Effector memory CD8-positive, alpha-beta T cell (primary cell): ENCODE measurements at places on chromosomes 3 and 15.

GRCh38 chr15:59410391-59410896, 27.5 kb upstream of the FAM81A start:
- no peak for DNase-seq

DNA sequence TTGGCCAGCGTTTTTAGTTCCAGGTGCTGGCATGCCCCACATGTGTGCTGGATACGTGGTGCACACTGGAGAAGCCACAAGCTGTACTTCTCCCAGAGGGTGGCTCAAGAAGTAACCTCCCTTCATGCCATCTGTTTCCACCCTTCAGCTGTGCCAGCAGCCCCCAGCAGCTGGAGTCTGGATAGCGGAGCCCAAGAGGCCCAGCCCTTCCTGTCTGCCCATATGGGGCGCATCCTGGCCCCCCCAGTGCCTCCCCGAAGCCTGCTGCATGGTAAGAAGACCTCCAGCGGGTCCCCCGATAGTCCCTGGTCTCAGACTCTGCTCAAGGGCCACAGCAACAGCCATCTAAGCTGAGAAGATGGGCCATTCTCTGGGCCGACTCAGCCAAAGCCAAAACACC, 5.8 kb upstream of the MANF start:
- no peak for DNase-seq

GRCh38 chr15:43514241-43515057, 3.0 kb upstream of the MAP1A start:
- no peak for DNase-seq

DNA sequence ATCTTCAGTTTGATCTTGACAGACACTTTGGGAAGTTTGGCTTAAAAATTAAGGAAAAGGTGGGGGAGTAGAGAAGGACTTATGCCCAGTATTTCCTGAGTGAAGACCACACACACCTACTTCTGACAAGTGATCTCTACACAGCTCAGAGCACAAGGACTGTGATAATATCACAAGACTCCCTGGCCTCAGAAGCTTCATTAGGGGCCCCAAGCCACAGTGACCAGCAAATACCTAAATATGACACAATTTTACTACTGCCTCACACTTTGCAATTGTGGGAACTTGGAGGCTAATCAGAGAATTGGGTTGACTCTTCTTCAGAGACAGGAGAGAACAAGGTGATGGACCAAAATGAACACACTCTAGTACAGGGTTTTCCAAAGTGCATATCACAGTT, 2.6 kb downstream of the ILDR1 start:
- DNase-seq: no peak

DNA sequence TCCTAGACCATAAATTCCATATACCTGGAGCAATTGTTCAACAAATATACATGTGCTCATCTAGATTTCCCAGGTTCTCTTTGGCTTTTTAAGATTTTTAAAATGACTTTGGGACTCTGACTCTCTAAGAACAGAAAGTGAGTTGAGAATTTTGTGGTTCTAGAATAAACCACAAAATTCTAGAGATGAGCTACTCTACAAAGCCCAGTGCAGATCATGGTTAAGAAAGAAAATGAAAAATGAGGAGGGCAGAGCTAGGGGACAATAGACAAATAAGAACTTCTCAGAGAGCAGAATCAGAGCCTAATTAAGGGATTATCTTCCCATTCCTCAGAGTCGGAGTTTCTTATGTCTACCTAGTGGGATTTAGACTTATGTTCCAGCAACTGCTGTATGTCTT, 694.7 kb downstream of the ZNF385D start:
- no peak for DNase-seq

DNA sequence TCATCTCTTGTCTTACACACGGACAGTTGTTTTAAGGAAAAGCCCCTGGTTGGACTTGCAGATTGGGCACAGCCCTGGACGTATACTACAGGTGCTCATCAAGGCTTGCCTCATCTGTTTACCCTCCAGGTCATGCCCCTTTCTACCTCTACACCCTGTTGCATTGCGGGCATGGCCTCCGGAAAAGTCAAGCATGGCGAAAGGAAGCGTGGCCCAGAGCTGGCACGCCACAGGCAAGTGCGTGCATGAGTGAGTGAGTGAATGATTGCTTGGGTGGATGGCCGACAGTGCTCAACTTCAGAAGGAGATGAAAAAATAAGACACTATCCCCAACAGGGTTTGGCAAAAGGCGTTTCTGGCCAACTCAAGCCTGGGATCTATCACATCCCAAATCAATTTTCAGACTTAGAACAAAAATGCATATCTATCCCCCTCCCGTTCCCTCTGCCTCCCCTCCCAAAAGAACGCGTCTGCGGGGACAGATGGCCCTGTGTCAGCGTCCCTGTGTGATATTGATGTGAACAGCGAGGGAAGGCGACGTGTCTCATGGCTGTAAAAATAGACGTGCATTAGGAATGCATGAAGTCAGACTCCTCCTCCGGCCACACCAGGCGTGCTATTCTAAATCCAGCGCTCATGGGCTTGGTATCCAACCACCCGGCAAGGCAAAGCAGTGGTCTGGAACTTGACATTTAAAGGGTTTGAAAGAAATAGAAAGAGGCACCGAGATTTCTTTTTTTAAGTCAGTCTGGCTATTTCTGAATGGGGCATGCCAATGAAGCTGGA, 96.0 kb downstream of the RPLP1 start:
- DNase-seq: no peak

DNA sequence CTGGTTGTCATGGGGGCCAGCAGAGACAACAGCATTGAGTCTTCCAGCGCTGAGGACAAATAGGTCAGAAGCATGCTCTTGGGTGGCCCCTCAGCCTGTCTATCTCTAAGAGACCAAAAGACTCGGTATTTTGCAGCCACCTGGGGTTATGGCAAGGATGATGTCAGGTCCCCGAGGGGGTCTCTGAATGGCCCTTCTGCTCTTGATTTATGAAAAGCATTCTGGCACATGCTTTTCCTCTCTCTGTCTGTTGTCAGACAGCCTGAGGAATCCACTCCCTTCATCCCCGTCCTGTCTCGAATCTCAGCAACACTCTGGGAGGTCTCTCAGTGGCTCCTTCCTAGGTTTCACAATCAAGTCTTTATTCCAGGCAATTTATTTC, 156.6 kb upstream of the RGMA start:
- DNase-seq: no peak

DNA sequence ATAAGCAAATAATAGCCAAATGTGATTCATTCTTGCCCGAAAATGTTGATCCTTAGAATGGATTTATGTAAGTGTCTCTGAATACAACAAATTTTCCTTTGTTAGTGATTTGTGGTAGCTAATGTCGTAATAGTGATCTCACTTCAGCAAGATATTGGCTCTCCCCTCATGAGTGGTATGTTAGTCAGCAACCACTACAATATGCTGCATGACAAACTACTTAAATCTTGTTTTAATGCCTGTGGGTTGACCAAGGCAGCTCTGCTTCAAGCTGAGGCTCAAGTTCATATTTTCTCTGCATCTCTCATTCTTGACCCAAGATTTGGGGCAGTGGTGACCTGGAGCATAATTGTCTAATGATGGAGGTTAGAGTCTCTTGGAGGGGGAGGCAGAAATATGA, 49.8 kb upstream of the GALNT15 start:
- DNase-seq: no peak
